ENCODE measurements at places on chromosomes 1 and 21. TPM values are rescaled to one million over a fixed set of nuclear protein-coding genes. Genes with fewer than 3 reads are reported as not detected.
A peak's percentile ranks its signal among the peaks of the same experiment; 100 is the strongest.

ERICH3 gene
- total RNA-seq, result not detected

DNA sequence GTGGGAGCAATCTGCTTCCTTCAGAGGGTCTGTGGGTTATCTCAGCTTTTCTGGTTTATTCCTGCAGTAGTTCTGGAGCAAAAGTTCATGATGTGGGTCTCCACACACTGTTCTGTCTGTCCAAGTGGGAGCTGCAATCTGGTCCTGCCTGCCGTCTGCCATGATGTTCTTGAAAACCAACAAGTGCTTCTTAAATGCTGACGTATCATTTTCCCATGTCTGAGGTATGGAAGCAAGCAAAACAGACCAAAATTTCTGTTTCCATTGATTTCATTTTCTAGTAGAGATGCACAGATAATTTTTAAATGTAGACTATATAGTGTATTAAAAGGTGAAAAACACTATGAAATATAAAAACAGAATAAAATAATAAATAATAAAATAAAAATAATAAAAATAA is 65.2 kb downstream of the SERINC2 start:
- H3K36me3 ChIP-seq, result no peaks in the 10 kb centered on the region
- no peak for DNase-seq
- H3K27ac ChIP-seq, result no peak overlapping the region
- peaks cover 4% of the 10 kb centered on the region for H3K4me1 ChIP-seq

PRKAA2 gene
- not detected for total RNA-seq

- H3K4me3 ChIP-seq, result no peak overlapping the region
- H3K27me3 ChIP-seq, result peaks cover 3% of the 10 kb centered on the region
- DNase-seq, result no peak
These were observed 25.1 kb upstream of the CLIC4 start for GRCh38 chr1:24720152-24720551.

PPFIA4 gene
- 31.9 TPM for total RNA-seq

GRCh38 chr1:147504801-147505311 is 36.4 kb upstream of the BCL9 start:
- no peak overlapping the region for H3K27ac ChIP-seq
- H3K4me1 ChIP-seq, result no peaks in the 10 kb centered on the region
- no peak overlapping the region for H3K4me3 ChIP-seq
- peaks cover 7% of the 10 kb centered on the region for H3K27me3 ChIP-seq
- H3K36me3 ChIP-seq, result no peaks in the 10 kb centered on the region

DNA sequence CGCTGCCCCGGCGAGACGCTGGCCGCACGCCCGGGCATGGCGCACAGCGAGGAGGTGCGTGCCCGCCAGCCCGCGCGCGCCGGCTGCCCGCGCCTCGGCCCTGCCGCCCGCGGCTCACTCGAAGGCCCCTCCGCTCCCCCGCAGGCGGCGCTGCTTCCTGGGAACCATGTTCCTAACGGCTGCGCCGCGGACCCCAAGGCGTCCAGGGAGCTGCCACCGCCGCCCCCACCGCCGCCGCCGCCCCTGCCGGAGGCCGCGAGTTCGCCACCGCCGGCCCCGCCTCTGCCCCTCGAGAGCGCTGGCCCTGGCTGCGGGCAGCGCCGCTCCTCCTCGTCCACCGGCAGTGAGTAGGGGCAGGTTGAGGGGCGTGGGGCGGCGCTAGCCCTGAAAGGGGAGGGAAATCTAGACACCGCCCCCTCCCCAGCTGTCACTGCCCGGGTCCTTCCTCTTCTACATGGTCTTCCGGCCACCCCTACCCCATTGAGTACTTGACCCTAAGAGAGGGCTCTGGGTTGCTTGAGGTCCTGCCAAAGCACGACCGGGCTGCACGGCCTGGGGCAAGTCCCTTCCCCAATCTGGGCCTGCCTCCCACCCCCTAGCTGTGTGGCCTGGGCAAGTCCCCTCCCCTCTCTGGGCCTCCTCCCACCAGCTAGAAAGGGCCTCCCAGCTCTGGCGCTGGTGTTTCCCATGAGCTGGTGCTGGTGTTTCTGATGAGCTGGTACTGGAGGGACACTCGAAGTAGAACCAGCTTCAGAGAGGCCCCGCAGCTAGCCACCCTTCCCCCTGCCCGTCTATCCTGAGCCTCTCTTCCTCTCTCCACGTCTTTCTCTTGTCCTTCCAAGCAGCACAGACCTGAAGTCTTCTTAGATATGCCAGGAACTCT is 17.0 kb downstream of the TNFRSF25 start:
- no peak for DNase-seq
- no peak overlapping the region for H3K27ac ChIP-seq
- no peaks in the 10 kb centered on the region for H3K36me3 ChIP-seq
- H3K27me3 ChIP-seq, result peaks cover 57% of the 10 kb centered on the region
- no peak overlapping the region for H3K4me3 ChIP-seq

DNA sequence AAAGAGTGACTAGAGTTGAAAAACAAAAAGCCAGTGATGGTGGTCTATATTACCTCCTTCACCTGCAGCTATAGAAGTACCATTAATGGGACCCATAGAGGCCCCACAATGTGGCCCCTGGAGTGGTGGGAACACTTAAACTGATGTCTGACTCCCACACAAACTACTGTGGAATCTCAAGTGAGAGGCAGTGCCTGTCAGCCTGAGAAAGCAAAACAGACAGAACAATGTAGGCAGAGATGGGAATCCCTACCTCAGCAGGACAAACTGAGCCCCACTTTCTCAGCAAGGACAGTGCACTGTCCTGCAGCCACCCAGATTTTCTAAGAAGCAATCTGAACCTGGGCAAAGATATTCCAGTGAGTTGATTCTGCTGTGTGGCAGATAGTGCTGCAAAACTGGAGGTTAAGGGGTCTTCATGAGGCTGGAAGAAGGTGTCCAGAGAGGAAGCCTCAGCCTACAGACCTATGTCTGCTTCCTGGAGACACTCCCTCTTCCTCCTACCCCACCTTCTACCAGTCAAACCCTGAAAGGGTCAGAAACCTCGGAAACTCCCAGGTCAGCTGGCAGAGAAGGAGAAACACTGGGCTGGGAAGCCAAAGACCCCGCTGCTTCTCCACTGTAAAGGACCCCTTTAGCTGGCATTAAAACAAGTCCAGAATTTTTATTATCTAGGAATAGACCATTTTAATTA is 228.7 kb downstream of the C1orf94 start:
- DNase-seq, result no peak
- no peaks in the 10 kb centered on the region for H3K36me3 ChIP-seq
- no peaks in the 10 kb centered on the region for H3K4me1 ChIP-seq
- H3K27ac ChIP-seq, result no peak overlapping the region
- H3K27me3 ChIP-seq, result peaks cover 2% of the 10 kb centered on the region

DNA sequence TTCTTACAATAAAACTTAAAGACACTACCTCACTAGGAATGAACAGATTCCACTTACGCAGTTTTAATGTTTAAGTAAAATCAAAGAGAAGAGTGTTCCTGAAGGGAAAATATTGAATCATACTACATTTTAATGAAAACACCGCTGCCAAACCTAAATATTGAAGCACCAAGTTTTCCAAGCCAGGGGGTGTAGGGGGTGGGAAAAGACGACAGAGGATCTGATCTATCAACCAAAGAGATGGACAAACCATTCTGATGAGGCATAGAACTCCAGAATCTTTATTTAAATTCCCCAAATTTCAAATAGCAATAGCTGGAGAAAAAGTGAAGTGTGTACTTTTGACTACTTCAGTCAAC is 1.2 kb downstream of the ELK4 start:
- H3K27ac ChIP-seq, result peak overlapping the region; percentile 98
- no peaks in the 10 kb centered on the region for H3K27me3 ChIP-seq
- H3K4me3 ChIP-seq, result peak overlapping the region; percentile 90
- H3K36me3 ChIP-seq, result peaks cover 37% of the 10 kb centered on the region
- peaks cover 50% of the 10 kb centered on the region for H3K4me1 ChIP-seq
- DNase-seq, result no peak

GUCA2B gene
- total RNA-seq, result not detected

DNA sequence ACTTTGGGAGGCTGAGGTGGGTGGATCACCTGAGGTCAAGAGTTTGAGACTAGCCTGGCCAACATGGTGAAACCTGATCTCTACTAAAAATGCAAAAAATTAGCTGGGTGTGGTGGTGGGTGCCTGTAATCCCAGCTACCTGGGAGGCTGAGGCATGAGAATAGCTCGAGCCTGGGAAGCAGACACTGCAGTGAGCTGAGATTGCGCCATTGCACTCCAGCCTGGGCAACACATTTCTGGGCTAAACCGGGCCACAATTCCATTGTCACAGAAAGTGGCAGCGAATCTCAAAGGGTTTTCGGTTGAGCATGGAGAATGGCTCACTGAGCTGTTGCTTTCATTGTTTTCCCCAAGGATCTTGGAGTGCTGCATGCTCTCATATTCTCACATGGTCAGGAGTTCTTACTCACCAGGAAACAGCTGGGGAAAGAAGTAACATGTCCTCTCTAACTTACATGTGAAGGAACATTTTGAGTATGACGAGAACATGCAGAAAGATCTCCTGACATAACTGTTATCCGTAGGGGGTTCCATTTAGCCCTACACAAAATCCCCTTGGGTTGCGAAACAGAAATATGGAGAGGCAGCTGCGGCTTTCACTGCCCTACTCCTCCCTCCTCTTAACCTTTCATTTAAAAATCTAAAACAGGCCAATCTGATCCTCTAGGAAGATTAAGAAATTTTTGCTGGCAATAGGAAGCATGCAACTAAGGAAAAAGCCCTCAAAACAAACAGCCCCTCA is 341.1 kb downstream of the PCP4 start:
- DNase-seq, result no peak
- no peak overlapping the region for H3K27ac ChIP-seq

GRCh38 chr1:181016563-181016962 is 6.1 kb downstream of the STX6 start:
- H3K4me3 ChIP-seq, result no peak overlapping the region
- H3K36me3 ChIP-seq, result peaks cover 34% of the 10 kb centered on the region
- no peak for DNase-seq
- H3K27me3 ChIP-seq, result no peaks in the 10 kb centered on the region
- H3K27ac ChIP-seq, result no peak overlapping the region

All from activated CD8-positive, alpha-beta T cell treated with anti-CD3 and anti-CD28 coated beads, Interleukin-2, amount 10 ng/mL, durations not matched to agents 7 days and 5 days (primary cell).